ENCODE measurements at places on chromosomes 3 and 15.

- peak; percentile 74 for DNase-seq
Measured at GRCh38 chr3:177451864-177452830, 254.9 kb upstream of the TBL1XR1 start.

DNA sequence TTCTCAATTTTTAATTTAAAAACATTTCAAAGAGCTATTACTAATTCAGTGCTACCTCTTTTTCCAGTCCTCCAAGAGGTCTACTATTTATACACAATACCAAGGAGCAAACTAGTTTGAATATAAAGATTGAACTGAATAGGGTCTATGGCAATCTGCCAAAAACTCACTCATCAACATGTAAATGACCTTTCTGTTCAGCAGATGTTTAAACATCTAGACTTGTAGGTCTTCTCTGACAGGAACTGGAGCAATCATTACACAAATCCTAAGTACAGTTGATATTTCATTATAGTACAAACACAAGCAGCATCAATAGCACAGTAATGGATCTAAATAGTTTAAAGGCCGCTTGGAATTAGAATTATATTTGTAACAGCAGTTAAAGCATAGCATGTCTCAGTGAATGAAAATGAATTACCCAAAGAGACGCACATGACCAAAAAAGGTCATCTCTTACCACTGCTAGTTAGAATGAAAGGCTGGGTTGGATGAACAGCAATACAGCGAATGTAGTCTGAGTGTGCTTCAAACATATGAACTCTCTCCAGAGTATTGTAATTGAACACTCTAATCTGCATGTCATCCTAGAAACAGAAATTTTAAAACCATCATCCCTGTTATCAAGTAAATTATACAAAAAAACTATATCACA, 10.7 kb downstream of the COPB2 start:
- no peak for DNase-seq

DNA sequence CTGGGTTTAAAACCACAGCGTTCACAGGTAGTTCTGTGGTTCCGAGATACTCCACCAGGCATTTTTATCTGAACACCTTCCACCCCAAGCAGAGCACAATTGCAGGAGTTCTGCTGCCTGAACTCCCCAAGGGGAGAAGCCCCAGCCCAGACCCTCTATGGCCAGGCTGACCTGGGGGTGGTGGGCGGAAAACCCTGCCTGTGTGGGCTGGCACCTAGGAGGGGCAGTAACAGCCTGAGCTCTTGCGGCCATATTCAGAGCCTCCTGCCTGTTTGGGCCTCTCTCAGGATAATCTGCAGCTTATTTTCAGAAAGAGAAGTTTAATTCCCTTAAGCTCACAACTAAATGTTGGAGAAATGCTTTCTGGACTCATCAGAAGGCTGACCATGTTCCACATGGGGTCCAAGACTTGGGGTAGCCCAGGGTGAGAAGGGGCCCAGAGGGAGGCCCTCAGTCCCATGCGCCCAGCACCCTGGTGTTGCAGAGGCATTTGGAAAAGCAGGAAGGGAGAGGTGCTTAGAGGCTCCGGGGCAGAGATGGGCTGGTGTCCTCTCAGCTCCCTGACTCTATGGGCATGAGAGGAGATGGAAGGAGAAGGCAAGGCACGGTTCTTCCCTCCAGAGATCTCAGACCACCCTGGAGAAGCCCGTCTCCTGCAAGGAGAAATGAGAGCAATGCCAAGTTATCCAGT, 195.6 kb upstream of the TPM1 start:
- no peak for DNase-seq

- DNase-seq = no peak
Measured at GRCh38 chr3:71718072-71718471, 7.1 kb downstream of the EIF4E3 start.

DNA sequence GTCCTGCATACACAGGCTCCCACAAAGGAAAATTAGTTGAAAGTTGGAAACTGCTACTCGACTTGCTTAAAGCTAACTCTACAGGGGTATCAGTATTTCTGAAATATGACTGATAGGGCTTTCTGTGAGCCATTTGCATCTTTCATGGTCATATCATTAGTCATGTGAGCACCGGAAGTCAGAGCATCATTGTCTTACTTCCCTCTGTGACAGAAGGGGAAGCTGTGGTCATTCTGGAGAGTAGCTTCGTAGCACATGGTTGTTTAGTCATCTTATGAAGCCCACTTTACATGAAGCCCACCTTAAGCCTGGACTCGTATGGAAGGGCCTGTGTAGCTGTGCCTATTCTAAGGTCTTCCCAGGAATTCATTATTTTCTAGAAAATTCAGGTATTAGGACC, 69.0 kb downstream of the COL6A5 start:
- DNase-seq = peak; percentile 48

DNA sequence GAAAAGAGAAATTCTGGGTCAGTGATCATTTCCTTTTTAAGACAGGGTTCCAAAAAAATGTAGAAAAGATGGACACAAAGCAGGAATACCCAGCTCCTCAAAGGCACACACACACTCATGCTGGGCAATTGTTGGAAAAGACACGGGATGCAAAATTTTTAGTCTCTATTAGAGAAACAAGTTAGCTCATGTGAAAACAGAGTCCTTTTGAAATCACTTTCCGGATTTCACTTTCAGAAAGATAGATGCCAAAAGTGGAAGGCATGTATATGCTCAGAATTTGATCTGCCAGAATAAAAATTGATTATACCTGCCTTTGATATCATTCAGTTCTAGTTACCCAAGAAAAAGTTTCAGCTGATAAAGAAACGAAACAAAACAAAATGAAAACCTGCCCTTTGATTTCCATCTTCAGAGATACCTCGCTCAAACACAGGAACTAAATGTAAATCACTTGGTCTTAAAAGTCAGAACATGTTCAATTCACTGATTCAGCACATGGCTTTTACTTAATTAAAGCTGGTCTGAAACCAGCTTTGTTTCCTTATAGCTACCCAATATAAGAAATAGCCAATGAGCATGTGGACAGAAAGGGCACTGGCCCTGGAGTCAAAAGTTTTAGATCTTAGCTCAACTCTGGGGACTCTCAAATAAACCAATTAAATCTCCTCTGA, 52.8 kb downstream of the PLD1 start:
- no peak for DNase-seq

- DNase-seq = peak; percentile 68
Measured at GRCh38 chr3:4601892-4602291, 108.7 kb downstream of the ITPR1 start.

GRCh38 chr3:119033393-119034255, 1.0 kb downstream of the IGSF11 start:
- no peak for DNase-seq

- no peak for DNase-seq
Measured at GRCh38 chr3:58383904-58384303, 49.7 kb downstream of the PDHB start.

GRCh38 chr15:47384341-47384740, 333.0 kb upstream of the SEMA6D start:
- peak; percentile 23 for DNase-seq

DNA sequence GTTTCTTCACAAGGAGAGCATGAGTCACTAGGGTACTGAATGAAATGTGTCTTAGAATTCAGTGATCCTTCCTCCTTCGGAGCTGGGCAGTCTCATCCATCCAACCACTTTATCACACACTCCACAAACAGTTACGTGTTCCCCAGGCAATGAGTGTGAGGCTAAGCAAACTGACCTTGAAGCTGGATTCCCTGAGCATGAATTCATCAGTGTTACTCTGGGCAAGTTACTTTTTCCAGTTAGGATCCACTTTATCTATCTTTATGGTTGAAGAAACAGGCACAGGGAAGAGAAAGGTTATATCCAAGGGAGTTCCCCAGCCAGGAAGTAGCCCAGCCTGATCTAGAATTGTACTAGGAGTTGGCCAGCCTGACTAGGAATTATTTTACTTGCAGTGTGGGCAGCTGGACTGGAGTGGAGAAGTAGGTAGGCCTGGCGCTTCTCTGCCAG, 17.1 kb upstream of the GCNT3 start:
- DNase-seq = peak; percentile 9

Measured in inflammatory macrophage (primary cell).